ENCODE measurements at places on chromosomes 1 and 21.

DNA sequence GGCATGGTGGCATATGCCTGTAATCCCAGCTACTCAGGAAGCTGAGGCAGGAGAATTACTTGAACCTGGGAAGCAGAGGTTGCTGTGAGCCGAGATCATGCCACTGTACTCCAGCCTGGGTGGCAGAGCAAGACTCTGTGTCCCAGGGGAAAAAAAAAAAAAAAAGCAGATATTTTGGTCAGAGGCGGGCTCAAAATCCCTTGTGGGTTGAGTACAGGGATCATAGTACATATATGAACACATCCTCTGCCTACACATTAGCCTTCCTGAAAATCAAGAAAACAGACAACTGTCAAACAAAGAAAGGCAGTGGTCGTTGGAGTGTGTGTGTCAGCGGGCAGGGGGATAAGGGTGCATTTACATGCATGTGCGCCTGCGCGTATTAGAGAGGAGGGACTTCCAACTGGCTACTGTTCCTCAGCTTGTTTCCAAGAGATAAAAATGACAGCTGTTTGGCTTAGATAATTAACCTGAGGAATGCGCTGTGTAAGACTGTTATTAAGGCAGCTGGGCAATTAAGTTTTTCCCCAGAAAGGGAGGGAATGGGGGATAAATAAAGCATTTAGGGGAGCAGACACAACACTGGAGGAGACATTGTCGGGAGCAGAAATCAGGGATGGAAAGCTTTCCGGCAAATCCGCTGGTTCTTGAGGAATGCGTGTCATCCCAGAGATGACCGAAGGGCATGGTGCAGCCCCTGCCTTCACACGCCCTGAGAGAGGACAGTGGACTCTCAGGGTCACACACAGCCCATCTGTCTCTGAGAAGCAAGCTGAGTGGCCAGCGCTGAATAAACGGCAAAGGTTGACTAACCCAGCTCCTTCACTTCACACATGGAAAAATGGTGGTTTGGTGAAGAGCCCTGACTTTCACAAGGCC is 6.4 kb downstream of the LAMB3 start:
- DNase-seq, result no peak

GRCh38 chr1:61459345-61459744 is 265.6 kb downstream of the TM2D1 start:
- no peak for DNase-seq

GRCh38 chr1:65674522-65674921 is 118.2 kb upstream of the PDE4B start:
- DNase-seq, result no peak

- DNase-seq, result no peak
Observed at GRCh38 chr1:46448109-46448911, 41.3 kb upstream of the DMBX1 start.

DNA sequence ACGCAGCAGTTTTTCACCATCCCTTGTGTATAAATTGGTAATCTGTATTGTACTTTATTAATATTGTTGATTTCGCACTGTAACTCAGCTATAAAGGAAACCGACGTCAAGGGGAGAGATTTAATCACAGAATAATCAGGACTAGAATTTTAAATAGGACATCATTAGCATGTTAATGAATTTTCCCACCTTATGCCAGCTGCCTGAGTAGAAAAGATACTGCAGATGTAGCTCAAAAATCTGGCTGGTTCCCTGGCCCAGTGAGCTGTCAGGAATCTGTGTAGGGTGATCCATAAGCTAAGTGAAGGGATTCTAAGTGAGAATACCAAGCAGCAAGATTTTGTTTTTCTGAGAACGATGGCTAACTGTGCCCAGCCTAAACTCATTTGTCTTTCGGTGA is 195.5 kb downstream of the DISC1 start:
- DNase-seq, result no peak

GRCh38 chr1:95002540-95003432 is 70.0 kb downstream of the ALG14 start:
- DNase-seq, result no peak

DNA sequence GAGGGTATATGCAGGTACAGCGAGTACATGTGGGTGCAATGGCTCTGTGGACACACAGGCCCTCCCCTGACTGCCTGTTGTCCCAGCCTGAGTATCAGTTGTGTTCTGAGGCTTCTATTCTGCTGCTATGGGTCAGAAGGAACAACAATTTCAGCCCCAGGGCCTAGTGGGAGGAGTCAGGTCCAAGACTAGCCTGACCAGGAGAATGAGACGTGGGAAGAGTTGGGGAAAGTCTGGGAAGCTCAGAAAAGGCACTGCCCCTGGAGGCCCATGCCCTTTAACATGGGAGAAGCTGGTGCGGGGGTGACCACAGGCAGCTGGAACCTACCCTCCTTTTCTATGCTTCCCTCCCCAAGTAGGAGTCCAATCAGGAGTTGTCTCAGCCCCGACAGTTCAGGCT is 7.7 kb downstream of the IGSF8 start:
- no peak for DNase-seq

DNA sequence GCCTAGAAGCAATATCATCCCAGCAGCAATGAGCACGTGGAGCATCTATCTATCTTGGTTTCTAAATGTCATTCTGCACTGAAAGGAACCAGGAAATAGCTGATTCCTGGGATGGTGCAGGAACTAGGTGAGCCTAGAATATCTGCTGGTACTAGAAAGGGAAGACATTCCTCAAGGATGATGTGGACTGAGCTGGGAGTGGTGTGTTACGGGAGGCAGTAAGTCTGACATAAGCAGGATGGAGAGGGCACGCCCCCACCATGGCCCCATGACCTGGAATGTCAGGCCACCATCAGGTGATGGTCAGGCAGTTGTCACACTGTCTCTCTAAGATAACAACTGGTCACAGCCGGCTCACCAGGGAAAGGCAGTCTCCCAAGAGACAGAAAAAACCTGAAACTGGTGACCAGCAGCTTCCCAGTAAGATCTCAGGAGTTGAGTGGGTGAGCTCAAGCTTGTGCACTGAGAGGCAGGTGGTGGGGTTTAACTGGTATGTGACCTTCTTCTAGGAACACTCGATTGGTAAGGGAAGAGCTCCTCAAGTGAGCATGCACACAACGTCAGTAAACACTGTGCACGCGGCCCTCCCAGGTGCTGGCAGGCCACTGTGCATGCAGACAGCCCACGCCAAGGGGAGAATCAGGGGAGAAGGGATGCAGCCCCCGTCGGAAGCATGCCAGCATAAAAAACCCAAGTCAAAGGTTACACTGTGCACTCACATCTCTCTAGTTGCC is 148.7 kb downstream of the ADSS2 start:
- DNase-seq, result no peak

DNA sequence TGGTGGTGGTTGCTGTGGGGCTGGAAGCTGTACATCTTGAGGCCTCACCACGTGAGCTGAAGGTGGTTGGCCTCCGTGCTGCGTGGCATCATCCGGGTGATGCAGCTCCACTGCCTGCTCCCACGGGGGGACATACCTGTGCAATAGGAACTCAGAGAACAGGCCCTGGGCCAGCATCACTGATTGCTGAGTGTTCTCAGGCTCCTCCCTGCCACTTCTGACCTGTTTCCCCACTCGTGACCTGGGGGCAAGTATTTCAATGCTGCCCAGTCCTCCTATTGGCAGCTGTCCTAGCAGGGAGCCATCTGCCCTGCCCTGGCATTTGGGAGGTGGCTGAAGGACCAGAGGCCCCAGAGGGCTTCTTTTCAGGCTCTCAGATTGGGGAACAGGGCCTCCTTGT is 26.1 kb downstream of the PTPRF start:
- no peak for DNase-seq

GRCh38 chr1:29232387-29232786 is 1.7 kb upstream of the MECR start:
- DNase-seq, result no peak

DNA sequence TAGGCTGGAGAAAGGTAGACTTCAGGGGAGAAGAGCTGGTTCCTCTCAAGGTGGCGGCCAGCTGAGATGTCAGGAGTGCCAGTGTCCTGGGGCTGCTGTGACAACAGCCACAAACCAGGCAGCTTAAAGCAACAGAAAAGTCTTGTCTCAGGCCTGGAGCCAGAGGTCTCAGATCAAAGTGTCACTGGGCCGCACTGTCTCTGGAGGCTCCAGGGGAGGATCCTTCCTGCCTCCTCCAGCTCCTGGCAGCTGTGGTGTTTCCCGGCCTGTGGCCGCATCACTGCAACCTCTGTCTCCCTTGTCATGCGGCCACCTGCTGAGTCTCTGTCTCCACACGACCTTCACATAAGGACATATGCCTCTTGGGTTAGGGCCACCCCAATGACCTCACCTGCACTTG is 24.4 kb upstream of the TSPEAR start:
- no peak for DNase-seq

DNA sequence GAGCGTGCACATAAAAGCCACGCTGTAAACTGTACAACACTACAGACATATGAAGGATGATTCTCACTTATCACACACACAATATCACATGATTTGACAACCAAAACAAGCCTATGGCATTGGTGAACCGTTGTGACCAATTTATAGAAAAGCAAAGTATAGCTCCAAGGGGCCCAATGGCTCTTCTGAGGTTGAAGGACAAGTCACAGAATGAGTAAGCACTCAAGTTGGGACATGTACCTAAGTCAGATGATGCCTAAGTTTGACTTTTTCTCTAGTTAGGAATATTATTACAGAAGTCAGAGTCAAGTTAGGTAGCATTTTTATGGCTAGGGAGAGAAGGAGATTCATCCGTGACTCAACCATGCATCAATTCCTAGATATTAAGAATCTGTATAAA is 45.7 kb downstream of the PLPP3 start:
- no peak for DNase-seq

GRCh38 chr1:206032380-206033140 is 8.9 kb upstream of the CTSE start:
- no peak for DNase-seq

DNA sequence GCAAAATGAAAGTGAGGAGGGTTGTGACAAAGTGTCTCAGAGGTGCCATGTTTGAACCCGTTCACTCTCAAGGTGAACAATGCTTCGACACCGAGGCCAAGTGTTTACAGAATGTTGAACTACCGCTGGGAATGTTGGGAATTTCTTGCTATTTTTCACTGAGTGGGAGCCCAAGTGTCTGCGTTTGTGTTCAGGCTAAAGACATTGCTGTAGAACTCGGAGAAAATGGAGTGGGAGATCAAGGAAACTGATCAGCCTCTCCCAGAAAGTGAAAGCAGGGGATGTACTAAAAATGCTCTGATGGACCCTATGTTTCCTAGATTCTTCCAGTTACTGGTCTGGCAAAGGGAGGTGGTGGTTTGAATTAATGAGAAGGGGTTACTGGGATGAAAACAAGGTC is 207.5 kb downstream of the BACH1 start:
- no peak for DNase-seq

DNA sequence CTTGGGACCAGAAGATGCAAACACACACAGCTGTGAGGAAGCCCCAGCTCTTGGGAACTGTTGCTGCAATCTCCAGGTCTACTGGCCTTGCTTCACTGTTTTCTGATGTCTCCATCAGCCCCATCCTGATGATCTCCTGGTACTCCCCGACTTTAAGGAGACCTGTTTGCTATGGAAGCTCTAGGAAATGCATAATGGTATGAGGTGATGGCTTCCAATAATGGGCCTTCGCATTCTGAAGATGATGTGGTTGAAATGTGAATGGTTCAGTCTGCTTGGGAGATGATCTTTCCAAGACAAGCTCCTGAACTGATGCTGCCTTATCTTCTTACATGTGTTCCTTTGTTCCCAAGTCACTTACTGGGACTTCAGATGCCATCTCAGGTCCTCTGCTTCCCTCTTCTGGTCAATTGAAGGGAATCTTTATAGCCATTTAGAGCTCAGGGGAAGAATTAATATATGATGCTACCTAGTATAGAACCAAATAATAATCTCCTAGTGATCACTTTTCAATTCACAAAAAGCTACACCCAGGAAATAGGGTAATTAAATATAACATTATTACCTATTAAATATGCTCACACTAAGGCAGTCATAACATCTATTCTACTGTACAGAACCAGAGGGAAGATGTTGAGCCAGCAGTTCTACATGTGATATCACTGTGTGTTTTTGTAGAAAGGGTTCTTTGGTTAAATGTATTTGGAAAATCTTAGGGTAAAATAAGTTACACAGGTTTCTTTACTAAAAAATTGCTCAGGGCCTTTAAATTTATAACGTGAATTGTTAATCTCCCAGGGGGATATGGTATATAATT is 73.9 kb upstream of the VTCN1 start:
- DNase-seq, result no peak

- no peak for DNase-seq
Observed at GRCh38 chr1:235017719-235018118, 110.9 kb downstream of the TOMM20 start.

GRCh38 chr1:25137106-25137505 is 95.2 kb downstream of the SYF2 start:
- DNase-seq, result no peak

- peak; percentile 73 for DNase-seq
Observed at GRCh38 chr1:6365047-6365446, 28.5 kb downstream of the ACOT7 start.
